ENCODE measurements at places on chromosomes 16 and 17. TPM values are rescaled to one million over a fixed set of nuclear protein-coding genes. Genes with fewer than 3 reads are reported as not detected.

The LHX1 gene
- 1.3 TPM for total RNA-seq

DNA sequence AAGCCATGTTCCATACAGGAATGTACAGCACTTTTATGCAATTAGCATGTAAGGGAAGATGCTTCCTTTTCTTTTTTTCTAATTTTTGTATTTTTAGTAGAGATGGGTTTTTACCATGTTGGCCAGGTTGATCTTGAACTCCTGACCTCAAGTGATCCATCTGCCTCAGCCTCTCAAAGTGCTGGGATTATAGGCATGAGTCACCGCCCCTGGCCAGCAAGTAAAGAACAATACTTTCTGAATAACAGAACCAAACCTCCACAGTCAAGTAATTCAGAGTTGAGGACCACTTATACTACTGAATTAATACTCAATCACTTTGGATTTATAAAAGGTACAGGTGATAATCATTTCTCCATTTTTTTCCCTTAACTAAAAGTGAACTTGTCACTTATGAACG is 13.0 kb downstream of the C16orf87 start:
- no peak for DNase-seq

DNA sequence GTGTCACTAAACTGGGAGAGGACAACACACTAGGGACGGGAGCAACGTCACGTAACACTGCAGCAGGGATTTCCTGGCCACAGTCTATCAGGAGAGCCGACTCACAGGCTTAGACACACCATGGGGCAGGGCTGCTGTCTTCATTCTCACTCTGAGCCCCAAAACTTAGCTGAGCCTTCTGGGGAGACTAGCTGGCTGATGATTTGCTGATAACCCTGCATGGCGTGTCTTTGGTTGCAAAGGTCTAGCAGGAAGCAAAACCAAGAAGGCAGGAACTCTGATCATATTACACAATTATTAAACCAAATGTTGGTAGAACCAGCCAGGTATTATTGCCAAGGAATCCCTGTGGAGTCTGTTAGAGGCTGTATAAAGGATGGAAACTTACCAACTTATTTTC is 345.0 kb downstream of the SLC39A11 start:
- DNase-seq: no peak

- DNase-seq: no peak
Measured at GRCh38 chr16:25256695-25257469, 763 bp downstream of the ZKSCAN2 start.

DNA sequence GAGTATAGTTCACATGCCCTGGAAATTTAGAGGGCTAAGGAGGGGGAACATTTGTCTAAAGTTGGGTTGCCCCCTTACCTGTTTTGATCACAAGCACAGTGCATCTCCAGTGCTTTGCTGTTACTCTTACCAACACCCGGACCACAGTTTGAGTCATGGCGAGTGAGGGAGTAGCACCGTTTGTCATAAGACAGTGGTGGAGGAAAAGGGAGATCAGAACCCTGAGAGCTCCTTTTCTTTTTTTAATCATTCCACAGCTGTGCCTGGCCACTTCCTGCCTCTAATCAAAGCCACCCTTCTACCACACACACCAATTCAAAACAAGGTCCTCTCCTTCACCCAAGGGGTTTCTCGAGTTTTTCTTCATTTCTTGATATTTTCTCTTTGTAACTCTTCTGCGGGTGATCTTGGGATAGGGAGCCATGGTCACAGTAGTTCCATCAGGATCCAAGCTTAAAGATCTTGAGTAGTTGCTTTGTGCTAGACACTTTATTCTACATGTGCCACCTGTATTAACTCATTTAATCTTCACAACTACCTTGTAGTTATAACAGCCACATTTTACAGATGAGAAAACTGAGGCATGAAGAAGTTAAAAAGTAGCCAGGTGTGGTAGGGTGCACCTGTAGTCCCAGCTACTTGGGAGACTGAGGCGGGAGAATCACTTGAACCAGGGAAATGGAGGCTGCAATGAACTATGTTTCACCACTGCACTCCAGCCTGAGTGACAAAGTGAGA is 5.0 kb upstream of the MYL4 start:
- no peak for DNase-seq

GRCh38 chr16:35425270-35425669 is 1965.9 kb downstream of the TP53TG3F start:
- no peak for DNase-seq

DNA sequence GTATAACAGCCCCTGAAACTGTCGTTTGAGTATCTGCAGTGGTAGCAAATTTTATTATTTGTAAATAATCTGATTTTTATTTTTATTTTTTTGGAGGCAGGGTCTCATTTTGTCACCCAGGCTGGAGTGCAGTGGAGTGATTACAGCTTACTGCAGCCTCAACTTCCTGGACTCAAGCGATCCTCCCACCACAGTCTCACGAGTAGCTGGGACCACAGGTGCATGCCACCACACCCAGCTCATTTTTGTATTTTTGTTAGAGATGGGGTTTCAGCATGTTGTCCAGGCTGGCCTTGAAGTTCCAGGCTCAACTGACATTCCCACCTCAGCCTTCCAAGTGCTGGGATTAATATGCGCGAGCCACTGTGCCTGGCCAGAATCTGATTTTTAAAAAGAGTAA is 2.8 kb downstream of the NDEL1 start:
- no peak for DNase-seq
